ENCODE measurements at places on chromosomes 5 and 9.

DNA sequence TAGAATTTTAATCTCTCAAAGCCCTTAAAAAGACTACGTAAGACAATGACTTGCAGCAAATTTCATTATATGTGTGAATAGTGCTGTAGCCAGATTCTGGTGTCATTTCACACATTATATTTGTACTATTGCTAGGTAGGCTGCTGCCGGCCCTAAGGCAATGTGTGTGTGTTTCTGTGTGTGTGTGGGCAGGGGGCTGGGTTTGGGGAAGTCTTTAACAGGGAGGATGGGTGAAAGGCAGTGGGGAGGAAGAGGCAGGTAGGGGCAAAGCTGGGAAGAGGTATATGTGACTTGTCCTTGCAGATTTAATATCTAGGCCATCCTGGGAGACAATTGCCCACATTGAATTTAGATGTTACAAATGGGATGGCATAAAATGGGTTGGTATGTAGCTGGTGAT, 130.8 kb downstream of the MACIR start:
- DNase-seq: no peak

DNA sequence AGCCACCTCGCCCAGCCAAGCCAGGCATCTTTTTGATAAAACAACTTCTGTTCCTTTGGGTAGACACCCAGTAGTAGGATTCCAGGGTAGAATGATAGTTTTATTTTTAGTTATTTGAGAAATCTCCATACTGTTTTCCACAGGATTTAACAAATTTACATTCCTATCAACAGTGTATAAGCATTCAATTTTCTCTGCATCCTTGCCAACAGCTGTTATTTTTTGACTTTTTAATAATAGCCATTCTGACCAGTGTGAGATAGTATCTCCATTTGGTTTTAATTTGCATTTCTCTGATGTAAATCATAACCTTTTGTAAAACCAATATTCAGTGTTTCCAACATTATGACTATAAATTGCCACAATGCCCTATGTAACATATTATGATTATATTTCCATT, 28.2 kb upstream of the CCNB1 start:
- DNase-seq: no peak

- DNase-seq: no peak
Measured at GRCh38 chr5:28370896-28371295, 1332.5 kb upstream of the CDH9 start.

DNA sequence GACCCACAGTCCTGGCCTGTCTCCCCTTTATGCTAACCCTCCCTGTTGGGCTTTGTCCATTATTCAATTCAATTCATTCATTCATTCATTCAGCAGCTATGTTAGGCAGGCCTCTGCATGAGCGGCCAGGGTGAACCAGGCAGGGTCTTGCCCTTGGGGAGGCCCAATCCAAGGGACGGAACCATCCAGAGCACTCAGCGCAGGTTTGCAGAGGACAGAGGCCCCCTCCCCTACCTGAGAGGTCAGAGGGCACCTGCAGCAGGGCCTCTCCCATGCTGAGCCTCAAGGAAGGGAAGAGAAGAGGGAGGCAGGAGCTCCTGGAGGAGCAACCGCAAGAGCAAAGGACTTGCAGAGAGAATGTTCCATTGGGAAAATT, 61.4 kb downstream of the C9orf50 start:
- no peak for DNase-seq

DNA sequence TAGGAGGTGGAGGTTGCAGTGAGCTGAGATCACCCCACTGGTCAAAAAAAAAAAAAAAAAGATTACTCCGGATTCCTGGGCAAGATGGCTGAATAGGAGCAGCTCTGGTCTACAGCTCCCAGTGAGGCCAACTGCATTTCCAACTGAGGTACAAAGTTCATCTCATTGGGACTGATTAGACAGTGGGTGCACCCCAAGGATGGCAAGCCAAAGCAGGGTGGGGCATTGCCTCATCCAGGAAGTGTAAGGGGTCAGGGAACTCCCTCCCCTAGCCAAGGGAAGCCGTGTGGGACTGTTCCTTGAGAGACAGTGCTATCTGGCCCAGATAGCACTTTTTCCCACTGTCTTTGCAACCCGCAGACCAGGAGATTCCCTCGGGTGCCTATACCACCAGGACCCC, 70.7 kb downstream of the CARTPT start:
- DNase-seq: no peak
